Germinal center (tissue), 1 donor: ENCODE measurements at places on chromosomes 11 and 22.

DNA sequence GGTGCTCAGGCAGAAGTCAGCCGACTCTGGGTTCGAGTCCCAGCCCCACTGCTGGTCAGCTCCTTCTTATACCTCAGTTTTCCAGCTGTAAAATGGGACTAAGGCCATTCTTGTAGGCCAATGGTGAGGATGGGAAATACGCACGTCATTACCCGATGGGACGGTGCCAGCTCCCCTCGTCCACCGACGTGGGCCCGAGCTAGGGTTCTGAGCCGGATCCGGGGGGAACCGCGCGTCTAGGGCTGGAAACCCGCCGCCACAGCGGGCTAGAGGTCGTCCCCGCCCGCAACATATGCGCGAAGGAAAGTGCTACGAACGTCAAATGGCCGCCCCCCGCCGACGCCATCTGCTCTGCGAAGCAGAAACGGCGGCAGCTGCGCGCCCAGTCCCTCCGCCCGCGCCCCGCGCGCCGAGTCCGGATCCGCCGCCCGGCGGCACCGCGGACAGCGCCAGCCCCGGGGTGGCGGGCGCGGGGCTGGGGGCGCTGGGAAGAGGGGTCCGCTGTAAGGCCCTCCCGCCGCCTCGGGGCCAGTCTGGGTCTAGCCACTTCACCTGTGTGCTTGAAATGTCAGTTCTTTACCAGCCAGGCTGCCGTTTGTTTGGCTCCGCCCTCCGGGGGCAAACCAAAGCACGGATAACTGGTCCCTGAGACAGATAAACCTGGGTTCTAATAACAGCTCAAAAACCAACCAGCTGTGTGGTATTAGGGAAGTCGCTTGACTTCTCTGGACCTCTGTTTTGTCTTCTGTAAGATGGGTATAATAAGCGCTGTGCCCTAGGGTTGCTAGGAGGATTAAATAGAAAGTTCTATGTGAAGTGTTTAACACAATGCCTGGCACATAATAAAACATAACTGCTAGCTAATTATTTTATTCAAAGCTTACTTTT is 103.5 kb upstream of the RCN1 start:
- no peak for DNase-seq

- DNase-seq, result no peak
These were observed 108.7 kb upstream of the E2F8 start for GRCh38 chr11:19349340-19350025.

DNA sequence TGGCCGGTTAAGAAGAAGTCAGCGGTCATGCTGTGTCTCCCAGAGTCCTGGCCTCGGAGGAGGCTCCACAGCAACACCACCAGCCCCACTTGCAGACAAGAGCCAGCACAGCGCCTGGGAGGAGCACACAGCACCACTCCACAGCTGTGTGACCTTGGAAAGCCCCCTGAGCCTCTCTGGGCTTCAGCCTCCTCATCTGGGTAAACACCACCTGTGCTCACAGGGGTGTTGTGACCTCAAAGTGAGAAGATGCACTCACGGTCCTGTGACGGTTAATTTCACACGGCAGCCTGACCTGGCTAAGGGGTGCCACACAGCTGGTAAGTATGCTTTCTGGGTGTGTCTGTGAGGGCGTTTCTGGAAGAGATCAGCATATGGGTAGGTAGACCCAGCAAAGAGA is 54.7 kb downstream of the PHF21B start:
- no peak for DNase-seq

DNA sequence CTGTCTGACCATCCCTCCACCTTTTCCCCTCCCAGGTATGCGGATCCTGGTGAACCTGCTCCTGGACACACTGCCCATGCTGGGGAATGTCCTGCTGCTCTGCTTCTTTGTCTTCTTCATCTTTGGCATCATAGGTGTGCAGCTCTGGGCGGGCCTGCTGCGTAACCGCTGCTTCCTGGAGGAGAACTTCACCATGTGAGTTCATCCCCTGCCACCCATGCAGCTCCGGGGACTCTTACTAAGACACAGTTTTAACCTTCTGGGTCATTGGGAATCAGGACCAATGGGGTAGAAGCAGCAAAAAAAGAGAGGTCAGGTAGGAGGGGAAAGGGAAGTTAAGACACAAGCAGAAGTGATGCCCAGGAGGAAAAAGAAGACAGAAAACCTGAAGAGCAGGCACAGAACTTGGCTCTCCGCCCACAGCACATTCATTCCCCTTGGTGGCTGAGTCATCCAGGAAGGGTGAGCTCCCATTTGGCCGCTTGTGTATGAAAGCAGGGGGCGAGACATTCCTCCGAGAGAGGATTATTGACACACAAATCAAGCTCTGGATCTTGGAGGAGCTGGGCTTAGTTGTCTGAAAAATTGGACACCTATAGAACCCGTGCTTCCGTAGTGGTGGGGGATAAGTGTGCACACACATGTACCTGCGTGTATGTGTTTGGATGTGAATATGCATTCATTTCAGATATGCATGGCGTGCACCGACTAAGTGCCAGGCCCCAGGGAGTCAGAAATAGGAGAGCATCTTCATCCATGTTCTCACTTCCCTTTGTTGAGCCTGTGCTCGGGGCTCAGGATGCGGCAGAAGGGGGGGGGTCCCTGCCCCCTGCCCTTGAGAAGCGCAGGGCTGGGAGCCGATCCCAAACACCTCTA is 64.2 kb downstream of the CACNA1I start:
- no peak for DNase-seq

- DNase-seq, result no peak
These were observed 65.5 kb downstream of the EMSY start for GRCh38 chr11:76510060-76511047.

- no peak for DNase-seq
These were observed 351.9 kb downstream of the DDX10 start for GRCh38 chr11:109016724-109017123.

DNA sequence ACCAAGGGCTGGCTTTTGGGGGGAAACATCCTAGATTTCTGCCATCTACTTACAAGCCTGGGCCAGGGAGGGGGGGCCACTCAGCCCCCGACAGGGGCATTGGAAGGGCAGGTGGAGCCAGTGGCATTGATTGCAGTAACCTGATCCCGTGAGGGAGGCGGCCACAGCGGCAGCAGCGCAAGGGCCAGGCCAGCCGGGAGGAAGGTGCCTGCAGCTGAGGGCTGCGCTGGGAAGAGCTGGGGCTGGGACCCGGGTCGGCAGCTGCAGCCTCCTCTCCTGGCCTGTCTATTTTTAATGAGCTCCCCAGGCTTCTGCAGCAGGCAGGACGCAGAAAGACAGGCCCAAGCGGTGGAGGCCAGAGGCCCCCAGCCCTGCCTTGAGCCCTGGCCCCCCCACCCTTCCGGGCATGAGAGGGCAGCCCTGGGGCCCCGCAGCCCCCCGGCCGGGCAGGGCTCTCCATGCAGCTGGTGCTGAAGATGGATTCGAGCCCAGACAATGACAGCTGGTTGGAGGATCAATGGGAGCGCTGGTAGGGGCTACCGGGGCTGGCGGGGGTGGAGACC is 10.6 kb downstream of the FREY1 start:
- DNase-seq, result no peak
